ENCODE measurements at places on chromosomes 5 and 9.

GRCh38 chr5:148140846-148141245 lies 27.5 kb upstream of the SPINK14 start:
- DNase-seq, result no peak

DNA sequence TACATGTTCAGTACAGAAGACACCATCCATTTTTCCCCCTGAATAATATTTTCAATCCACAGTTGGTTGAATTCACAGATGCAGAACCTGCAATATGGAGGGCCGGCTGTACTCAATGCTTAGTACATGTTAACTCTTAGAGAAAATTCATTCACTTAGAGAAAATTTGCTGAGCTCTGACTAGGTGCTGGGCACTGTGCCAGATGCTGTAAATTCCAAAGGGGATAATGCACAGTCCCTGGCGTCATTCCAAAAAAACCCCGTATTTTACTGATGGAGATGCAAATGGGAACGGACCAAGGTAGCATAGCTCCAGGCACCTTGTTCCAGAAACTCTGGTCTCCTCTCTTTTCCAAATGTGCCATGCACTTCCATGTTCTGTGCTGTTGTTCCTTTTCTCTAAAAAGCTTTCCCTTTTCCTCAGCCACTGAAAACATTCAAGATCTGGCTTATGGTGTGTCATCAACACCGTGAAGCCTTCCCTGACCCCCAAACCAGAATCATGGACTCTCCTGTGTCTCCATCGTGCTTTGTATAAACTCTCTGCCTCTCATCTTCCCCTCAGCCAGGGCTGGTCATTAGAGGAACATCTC lies 55.7 kb upstream of the COL15A1 start:
- DNase-seq, result peak; percentile 41

DNA sequence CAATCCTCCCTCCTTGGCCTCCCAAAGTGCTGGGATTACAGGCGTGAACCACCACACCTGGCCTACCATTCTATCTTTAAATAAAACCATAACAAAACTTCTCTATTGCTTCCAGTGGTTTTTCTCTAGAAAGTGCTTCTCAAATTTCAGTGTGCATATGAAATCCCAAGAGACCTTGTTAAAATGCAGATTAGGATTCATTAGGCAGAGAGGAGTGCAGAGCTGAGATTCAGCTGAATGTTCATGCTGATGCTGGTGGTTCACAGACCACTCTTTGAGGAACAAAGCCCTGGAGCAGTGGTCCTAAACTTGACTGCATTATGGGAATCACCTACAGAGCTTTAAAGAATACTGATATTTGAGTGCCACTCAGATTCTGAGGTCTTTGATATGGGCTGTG lies 28.2 kb downstream of the CARD6 start:
- DNase-seq, result peak; percentile 26

- DNase-seq, result peak; percentile 93
Observed at GRCh38 chr9:135144581-135145170, 57.2 kb downstream of the OLFM1 start.

DNA sequence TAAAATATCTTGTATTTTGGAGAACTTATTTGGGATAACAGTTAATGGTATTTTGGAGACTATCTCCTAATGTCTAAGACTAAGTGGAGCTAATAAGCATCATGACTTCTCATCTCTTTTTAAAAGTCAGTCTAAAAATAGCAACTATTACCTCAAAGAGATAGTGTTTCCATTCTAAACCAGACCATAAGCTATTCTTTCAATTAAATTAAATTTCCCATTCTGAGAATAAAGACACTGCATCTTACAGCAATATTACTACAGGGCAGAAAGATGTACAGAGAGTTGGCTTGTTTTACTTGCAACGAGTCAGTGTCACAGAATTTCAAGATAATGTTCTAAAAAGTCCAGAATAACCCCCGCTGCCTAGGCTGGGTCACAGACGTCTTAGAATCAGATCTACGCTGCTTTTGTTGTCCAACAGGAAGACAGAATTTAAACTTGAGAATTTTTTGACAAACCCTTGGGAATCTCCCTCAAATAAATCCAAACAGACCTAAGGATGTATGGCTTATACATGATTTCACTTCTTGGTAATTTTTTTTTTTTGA lies 98.9 kb downstream of the USP20 start:
- DNase-seq, result no peak

- no peak for DNase-seq
Observed at GRCh38 chr5:133117912-133118445, 66.2 kb downstream of the HSPA4 start.

DNA sequence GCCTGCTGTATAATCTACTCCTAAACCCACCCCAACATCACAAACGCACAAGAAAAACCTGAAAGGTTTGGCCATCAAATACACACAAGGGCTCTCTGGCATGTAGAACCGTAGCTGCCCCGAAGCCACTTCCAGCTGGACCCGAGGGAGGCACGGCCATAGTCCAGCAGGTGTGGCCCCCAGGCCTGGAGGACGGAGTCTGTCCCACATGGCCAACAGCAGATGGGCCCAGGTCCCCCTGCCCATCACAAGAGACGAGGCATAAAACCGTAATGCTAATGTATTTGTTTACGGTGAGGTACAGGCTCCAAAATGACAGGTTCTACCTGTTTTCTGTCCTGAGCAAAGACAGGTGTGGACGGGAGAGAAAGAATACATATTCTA lies 234.2 kb downstream of the SYK start:
- no peak for DNase-seq

GRCh38 chr9:72476617-72477437 lies 44.6 kb upstream of the TMC1 start:
- DNase-seq, result peak; percentile 9

DNA sequence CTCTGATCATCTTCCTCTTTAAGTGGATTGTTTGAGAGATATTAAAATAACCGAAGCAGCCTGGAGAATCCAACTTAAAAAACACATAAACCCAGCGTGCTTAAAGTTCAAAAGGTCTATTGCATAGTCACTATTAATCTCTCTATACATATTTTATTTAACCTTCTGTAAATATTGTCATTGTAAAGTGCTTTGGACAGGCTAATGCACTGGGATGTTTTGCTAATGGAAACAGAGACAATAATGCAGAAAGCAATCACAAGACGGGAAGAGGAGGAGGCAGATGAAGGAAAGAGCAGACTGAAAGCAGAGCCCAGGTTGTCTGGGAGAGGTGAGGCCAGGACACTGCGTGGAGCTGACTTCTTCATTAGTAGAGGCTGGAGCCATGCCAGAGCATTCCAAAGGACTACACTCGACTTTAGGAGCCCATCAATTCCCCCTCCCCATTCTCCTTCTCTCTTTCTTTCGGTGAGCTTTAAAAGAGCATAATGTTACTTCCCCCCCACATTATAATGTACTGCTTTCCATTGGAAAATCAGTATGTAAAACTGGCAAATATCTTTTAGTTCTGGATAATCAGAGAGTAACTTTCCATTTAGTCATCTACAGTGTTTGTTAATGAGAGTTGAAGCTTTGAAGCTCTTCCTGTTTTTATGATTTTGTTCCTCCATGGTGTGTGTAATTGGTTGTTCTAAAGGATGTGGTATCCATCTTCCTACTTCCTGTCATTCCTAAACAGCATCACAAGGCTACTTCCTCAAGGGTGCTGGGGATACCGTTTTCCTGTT lies 307.3 kb upstream of the MPDZ start:
- no peak for DNase-seq

DNA sequence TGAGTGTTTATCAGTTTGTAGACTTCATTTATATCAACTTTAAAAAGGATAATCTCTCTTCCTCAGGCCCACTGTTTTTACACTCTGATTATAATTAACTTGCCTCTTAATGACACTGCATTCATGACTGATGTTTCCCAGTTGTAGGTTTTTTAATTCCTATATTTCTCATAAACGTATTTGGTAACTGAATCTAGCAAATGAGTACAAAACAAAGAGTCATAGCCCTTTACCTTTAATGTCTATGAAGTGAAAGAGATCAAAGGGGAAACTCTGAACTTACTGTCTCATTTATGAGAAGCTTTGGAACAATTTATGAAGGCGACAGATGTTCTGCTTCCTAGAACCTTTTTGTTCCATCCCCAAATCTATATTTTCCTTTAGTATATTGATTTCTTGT lies 56.6 kb upstream of the ABCA1 start:
- peak; percentile 50 for DNase-seq

GRCh38 chr9:109504689-109505088 lies 6.6 kb upstream of the PTPN3 start:
- no peak for DNase-seq

DNA sequence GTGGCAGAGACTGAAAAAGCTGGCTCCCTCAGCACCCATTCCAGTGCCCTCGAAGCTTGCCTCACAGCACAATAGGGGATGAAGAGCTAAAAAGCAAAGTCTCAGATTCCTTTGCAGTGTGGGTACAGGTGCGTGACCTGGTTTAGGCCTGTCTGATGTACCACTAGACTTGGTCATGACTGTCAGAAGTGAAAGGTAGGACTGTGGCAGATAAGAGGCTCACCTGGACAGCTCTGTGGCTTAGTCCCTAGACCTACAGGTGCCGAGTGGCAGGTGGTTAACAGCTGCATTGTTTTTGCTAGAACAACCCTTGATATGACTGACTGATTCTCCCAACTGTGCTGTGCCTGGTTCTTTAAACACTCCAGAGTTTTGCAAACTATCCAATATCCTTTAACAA lies 14.7 kb upstream of the SFXN1 start:
- DNase-seq, result peak; percentile 74

DNA sequence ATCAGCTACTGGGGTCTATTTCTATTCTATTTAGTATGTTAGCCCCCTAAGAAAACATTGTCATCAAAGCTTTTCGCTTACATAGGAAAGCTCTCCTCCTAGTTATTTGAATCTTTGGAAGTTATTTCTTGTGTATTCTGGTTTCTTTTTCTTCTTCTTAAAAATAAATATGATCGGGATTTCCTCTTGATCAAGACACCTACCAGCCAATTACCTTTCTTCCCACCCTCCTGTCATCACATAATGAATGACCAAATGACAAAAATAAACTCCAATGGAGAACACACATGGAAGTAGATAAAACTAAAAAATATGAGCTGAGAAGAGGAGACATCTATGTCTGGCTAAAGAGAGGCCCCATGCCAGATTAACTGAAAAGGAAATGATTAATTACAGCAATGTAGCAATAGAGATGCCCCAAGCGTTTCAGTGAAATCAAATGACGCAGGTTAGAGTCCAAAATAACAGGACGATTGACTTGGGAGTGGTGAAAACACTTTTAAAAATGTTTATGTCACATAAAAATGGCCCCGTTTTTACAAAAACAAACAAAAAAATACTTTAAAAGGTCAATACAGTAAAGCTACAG lies 59.5 kb upstream of the PCSK1 start:
- DNase-seq, result no peak

DNA sequence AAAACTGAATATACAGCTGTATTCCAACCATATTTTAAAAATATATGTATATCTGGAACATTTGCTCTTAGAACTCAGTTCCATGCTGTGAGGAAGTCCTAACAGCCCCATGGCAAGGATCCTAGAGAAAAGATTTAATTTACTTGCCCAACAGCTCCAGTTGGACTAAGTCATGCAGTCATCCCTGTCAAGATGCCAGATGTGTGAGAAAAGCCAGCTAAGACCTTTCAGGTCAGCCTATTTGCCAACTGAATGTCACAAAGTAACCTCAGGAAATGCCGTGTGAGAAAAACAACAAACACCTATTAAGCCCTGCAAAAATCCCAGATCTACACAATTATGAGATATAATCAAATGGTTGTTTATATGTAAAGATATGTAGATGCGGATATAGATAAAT lies 416.3 kb downstream of the NR2F1-AS1 start:
- no peak for DNase-seq

DNA sequence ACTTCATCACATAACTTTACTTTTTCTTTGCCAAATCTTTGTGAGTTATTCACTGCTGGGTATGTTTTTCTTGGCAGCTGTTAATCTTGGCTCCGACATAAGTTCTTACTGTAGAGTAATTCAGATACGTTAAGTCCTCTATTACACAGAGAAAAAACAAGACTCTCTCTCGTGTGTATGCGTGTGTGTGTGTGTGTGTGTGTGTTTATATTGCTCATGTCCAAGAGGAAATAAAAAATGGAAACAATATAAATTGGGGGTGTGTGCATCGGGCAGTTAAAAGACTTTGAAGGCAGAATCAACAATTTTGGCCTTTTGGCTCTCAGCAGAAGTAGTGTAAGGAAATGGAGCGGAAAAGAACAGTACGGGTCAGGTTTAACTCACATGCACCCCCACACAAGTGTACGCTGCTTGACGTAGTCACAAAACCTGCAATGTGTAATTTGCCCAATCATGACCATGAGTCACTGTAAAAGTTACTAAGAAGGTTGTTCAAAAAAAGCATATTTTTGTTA lies 67.2 kb upstream of the IFNE start:
- DNase-seq, result no peak

- DNase-seq, result no peak
Observed at GRCh38 chr9:94705162-94705702, 21.3 kb upstream of the AOPEP start.

- DNase-seq, result peak; percentile 41
Observed at GRCh38 chr5:125197321-125197720, 450.9 kb upstream of the ZNF608 start.

GRCh38 chr5:122091936-122092600 lies 14.0 kb upstream of the LOX start:
- DNase-seq, result peak; percentile 2

GRCh38 chr9:26856413-26857032 lies 36.1 kb downstream of the CAAP1 start:
- DNase-seq, result peak; percentile 13

DNA sequence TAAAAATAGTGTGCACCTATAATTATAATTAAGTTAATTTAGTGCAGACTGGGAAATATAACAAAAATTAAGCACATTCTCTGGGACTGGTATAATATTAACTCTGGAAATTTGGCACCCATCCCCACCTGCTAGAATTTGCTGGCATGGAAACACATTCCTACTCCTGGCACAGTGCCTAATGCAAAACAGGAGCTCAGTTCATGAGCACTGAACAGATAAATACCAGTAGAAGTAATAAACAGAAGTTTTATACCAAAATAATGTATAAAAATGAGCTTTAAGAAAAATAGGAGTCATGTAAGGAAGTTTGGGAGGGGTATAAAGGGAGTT lies 23.7 kb upstream of the NPR3 start:
- DNase-seq, result peak; percentile 42

GRCh38 chr9:6575324-6576034 lies 70.0 kb downstream of the GLDC start:
- DNase-seq, result no peak

DNA sequence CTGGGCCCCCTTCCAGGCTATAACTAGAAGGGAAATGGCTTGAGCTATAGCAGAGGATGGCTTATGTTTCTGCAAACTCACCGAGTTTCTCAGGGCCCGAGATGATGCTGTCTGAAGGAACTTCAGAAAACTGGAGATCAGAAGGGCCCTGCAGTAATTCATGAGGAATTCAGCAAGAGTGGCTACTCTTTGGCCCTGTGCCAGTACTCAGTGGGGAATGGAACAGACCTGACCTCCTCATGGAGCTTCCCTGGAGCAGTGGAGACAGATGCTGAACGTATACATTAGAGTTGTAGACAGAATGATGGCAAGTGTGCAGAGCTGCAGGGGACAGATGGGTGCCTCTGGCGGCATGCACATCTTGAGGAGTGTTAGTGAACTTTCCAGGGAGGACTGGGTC lies 17.3 kb upstream of the SMIM32 start:
- DNase-seq, result no peak

- DNase-seq, result peak; percentile 36
Observed at GRCh38 chr5:6448622-6449464, at the start of gene UBE2QL1. UBE2QL1 (plus strand) TSS chr5:6448859; CDS start chr5:6448894, 35 bp downstream.
